ENCODE measurements at places on chromosomes 16 and 17. TPM values are rescaled to one million over a fixed set of nuclear protein-coding genes. Genes with fewer than 3 reads are reported as not detected.

DNA sequence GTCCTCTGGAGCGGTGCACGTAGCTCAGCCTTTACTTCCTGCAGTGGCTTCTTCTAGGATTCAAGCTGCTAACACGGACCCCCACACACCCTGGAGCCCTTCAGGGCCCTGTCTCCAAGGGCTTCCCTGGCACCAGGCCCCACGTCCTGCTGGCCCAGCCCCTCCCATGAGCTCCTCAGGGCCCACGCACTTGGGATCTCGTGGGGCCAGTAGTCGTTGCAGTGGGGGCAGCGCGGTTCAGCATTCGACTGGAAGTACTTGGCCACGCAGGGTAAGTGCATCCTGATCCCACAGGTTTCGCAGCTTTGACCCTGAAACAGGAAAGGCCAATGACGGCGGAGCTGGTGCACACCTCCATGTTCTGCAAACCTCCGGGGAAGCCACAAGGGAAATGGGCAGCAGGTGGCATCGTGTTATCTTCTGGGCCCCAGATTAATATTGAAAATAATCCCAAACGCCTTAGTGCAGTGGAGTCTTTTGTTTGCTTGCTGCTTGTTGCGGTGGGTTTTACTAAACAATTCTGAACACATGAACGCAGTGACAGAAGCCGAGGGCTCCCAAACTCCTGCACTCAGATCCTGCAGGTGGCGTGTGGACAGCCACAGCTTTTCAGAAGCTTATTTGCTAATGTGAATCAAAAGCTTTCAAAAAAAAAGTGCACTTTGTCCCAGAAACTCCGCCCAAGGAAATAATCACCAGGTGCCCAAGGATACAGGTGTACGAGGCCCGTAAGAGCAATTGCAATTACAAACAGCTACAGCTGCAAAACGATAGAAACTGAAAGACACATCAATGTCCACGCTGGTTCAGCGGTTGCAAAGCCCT is 22.4 kb downstream of the KDM8 start:
- no peak for ATAC-seq

Gene PRR35
- total RNA-seq: not detected

GRCh38 chr16:72612718-72613117 is 435.2 kb downstream of the ZFHX3 start:
- ATAC-seq: no peak

GRCh38 chr17:51662204-51663056 is 402.1 kb downstream of the UTP18 start:
- ATAC-seq: no peak

GRCh38 chr16:53704445-53704813 is 473 bp downstream of the FTO start:
- no peak for ATAC-seq

DNA sequence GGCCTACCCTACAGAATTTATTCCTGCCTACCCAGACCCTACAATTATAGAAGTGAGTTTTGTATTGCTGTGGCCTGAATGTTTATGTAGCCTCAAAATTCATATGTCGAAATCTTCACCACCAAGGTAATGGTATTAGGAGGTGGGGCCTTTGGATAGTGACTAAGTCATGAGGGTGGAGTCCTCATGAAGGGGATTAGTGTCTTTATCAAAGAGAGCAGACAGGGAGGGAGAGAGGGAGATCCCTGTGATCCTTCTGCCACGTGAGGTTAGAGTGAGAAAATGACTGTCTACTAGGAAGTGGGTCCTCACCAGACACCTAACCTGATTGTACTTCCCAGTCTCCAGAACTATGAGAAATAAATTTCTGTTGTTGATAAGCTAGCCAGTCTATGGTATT is 981 bp upstream of the DUXB start:
- ATAC-seq: peak; percentile 55

DNA sequence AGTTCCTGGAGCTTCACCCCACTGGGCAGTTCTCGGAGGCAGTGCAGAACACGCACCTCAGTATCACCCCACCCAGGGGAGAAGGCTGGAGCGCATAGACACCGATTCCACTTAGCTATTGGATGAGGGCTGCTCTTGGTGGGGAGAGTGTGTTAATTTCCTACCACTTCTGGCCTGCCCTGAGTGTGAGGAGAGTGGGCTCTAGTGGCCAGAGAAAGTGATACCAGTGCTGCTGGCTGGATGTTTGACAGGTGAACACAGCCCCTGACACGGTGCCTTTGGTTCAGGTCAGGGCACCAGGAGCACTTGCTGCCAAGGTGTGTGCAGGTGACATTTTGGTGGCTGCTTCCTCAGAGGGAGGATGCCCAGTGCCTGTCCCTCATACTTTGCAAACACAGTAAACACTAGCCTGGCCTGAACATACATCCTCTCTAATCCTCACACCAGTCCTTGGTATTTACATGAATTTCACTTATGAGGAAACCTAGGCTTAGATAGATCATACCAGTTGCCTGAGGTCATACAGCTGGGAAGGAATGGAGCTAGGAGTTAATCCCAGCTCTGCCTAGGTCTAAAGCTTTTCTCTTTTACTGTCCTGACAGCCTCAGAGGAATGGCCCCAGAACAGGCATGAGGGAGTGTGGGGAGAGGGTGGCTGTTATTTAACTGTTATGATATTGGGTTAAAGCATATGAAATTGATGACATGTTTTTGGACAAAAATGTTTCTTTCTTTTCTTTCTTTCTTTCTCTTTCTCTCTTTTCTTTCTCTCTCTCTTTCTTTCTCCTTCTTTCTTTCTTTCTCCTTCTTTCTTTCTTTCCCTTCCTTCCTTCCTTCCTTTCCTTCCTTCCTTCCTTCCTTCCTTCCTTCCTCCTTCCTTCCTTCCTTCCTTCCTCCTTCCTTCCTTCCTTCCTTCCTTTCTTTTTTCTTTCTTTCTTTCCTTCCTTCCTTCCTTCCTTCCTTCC is 21.0 kb upstream of the ITGAX start:
- ATAC-seq: peak; percentile 64

GRCh38 chr16:85168732-85169256 is 56.5 kb upstream of the CIBAR2 start:
- no peak for ATAC-seq

- ATAC-seq: no peak
Measured at GRCh38 chr16:67409631-67410030, 6.6 kb downstream of the ZDHHC1 start.

- ATAC-seq: peak; percentile 39
Measured at GRCh38 chr17:34412965-34413441, 50.0 kb upstream of the CCL1 start.

DNA sequence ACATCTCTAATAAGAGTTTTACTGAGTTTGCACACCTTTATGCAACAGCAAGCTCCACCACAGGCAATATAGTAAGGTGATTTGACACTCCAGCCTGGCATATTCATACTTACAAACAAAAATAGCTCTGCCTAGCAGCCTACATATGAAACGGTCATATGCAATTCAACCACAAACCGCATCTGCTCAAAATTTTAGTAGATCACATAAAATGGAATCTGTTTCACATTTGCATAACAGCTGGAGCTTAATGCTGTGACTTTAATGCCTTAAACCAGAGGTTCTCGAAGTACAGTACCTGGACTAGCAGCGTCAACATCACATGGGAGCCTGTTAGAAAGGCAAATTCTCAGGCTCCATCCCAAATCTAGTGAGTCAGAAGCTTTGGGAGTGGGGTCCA is 578.4 kb downstream of the CDH11 start:
- ATAC-seq: no peak
